Activated naive CD8-positive, alpha-beta T cell treated with anti-CD3 and anti-CD28 coated beads for 36 hours (primary cell): ENCODE measurements at places on chromosomes 5 and 9. TPM values are rescaled to one million over a fixed set of nuclear protein-coding genes. Genes with fewer than 3 reads are reported as not detected.

PIP5KL1 gene
- 2.3 TPM for total RNA-seq

DNA sequence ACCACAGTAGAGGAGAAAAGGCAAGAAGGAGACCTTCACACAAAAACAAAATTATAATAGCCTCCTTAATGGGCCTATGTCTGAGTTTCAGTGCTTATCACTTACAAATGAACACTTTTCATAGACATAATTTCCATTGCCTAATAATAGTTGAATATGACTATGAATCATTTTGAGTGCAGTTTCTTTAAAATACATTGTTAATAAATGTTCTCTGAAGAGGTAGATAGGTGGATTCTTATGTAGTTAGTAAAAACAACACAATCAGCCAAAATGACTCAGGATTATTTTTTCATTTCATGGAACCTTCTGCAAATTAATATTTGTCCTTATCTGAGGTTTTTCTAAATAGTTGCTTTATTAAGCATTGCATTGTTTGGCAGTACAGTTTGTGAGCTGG, 45.6 kb downstream of the DAPK1 start:
- no peaks in the 10 kb centered on the region for H3K36me3 ChIP-seq
- H3K27me3 ChIP-seq: peaks cover 4% of the 10 kb centered on the region
- H3K4me3 ChIP-seq: no peak overlapping the region
- no peak for DNase-seq
- no peak overlapping the region for H3K27ac ChIP-seq

DNA sequence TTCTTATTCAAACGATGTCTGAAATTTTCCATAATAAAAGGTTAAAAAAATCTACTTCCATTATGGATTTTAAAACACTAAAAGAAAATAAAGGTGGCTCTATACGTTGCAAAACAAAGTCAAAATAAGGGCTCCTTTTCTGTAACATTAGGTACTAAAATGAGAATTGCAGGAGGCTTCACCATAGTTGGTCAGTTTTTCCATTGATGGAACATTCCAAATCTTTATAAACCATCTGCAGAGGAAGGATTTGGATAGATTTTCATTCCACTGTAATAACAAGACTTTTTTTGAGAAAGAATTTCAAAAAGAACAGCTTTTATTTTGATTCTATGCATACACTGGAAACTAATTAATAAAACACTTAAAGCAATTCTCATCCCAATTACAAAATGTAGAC, 145.6 kb downstream of the LURAP1L start:
- H3K36me3 ChIP-seq: no peaks in the 10 kb centered on the region
- no peaks in the 10 kb centered on the region for H3K27me3 ChIP-seq
- H3K4me3 ChIP-seq: no peak overlapping the region
- no peak overlapping the region for H3K27ac ChIP-seq
- no peaks in the 10 kb centered on the region for H3K4me1 ChIP-seq
- DNase-seq: no peak

DNA sequence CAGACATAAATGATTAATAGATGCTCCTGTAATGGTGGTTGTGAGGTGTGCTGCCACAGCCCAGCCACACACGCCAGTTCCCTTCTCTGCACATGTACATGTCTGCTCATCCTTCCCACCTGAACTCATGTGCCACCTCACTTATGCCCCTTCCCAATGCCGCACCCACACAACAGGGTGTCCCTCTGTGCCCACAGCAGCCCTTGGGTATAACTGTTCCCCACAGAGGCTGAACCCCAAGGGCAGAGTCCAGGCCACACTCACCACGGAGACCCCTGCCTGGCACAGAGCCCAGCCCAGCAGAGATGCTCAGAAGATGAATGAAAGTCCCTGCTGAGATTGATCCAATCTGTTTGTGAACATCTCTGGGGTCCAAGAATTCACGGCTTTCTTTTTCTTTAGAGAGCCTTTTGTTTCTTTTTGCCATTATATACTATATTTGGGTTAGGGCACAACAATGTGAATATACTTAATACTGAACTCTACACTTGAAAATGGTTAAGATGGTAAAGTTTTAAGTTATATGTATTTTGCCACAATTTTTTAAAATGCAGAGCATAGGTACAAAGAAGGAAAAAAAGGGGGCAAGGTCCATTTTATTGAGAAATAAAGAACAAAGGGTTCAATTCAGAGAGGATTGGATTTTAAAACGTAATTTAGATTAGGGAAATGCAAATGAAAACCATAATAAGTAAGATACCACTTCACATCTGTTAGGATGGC, 29.6 kb downstream of the IRF1 start:
- H3K4me1 ChIP-seq: peaks cover 78% of the 10 kb centered on the region
- no peak for DNase-seq
- H3K27me3 ChIP-seq: no peaks in the 10 kb centered on the region
- no peak overlapping the region for H3K4me3 ChIP-seq
- peaks cover 42% of the 10 kb centered on the region for H3K36me3 ChIP-seq

STPG3 gene
- total RNA-seq: not detected

- DNase-seq: no peak
- no peaks in the 10 kb centered on the region for H3K4me1 ChIP-seq
These were observed 92.3 kb downstream of the FSTL4 start for GRCh38 chr5:133520062-133520461.

- H3K36me3 ChIP-seq: no peaks in the 10 kb centered on the region
- H3K4me3 ChIP-seq: no peak overlapping the region
- H3K4me1 ChIP-seq: no peaks in the 10 kb centered on the region
- H3K27ac ChIP-seq: no peak overlapping the region
These were observed 1015.1 kb downstream of the TLE4 start for GRCh38 chr9:80586786-80587330.

GRCh38 chr9:107174441-107174840, 108.6 kb upstream of the RAD23B start:
- no peak overlapping the region for H3K27ac ChIP-seq
- no peak overlapping the region for H3K4me3 ChIP-seq
- peaks cover 3% of the 10 kb centered on the region for H3K4me1 ChIP-seq
- peaks cover 3% of the 10 kb centered on the region for H3K27me3 ChIP-seq
- no peaks in the 10 kb centered on the region for H3K36me3 ChIP-seq
- peak; percentile 20 for DNase-seq

- H3K36me3 ChIP-seq: no peaks in the 10 kb centered on the region
- no peak overlapping the region for H3K27ac ChIP-seq
- no peak overlapping the region for H3K4me3 ChIP-seq
- H3K4me1 ChIP-seq: no peaks in the 10 kb centered on the region
- DNase-seq: no peak
- no peaks in the 10 kb centered on the region for H3K27me3 ChIP-seq
These were observed 99.9 kb downstream of the FAM174A start for GRCh38 chr5:100634937-100635534.

DNA sequence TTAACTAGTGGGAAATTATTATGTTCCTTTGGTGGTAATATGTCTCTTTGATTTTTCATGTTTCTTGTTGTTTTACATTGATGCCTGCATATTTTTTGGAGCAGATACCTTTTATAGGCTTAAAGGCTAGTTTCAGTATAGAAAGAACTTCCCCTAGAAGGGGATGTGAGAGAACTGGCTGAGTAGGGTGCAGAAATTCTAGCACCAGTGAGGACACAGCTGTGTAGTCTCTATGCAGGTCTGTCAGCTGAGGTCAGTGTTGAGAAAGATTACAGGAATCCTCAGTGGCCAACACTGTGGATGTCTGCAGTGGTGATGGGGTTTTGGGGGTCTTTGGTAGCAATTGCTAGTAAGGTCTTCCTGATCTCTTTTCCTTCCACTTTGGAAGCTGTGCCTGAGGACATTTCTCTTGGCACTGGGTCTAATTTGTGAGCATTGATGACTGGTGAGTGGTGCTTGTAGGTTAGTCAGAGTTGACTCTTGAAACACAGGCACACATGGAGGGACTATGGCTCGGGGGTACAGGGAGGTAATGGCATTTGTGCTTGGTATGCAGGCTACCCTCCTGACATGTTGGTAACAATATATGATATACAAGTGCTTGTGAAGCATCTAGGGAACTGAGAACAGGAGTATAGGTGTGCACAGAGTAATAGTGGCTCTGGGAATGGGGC, 221.4 kb downstream of the SPATA31D1 start:
- no peak for DNase-seq
- H3K4me1 ChIP-seq: no peaks in the 10 kb centered on the region
- no peaks in the 10 kb centered on the region for H3K27me3 ChIP-seq
- H3K4me3 ChIP-seq: no peak overlapping the region

DHX29 gene
- total RNA-seq: 19.1 TPM

PCSK5 gene
- total RNA-seq: 5.5 TPM

DNA sequence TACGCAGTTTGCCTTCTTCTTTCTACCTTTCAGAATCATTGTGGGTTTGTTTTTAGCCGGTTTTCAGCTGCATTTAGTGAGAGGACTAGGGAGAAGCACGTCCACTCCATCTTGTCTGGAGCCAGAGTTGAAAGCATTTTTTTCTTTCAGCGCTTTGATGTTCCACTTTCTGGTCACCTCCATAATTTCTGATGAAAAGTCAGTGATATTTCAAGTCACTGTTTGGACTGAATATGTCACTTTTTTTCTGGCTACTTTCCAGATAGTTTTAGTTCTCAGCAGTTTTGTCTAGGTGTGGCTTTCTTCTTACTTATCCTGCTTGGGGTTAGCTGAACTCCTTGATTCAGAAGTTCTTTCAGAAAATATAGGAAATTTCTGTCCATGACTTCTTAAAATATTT, 123.9 kb upstream of the IER5L start:
- peaks cover 4% of the 10 kb centered on the region for H3K27me3 ChIP-seq
- peaks cover 2% of the 10 kb centered on the region for H3K36me3 ChIP-seq
- no peak overlapping the region for H3K4me3 ChIP-seq
- no peak for DNase-seq

GRCh38 chr5:42745426-42745825, 11.2 kb upstream of the CCDC152 start:
- DNase-seq: no peak
- H3K27ac ChIP-seq: no peak overlapping the region
- H3K4me3 ChIP-seq: no peak overlapping the region
- H3K36me3 ChIP-seq: no peaks in the 10 kb centered on the region
- no peaks in the 10 kb centered on the region for H3K27me3 ChIP-seq

- DNase-seq: no peak
- no peak overlapping the region for H3K4me3 ChIP-seq
- no peak overlapping the region for H3K27ac ChIP-seq
- H3K4me1 ChIP-seq: no peaks in the 10 kb centered on the region
- H3K36me3 ChIP-seq: no peaks in the 10 kb centered on the region
These were observed 50.4 kb upstream of the IRX2 start for GRCh38 chr5:2801577-2802525.

DNA sequence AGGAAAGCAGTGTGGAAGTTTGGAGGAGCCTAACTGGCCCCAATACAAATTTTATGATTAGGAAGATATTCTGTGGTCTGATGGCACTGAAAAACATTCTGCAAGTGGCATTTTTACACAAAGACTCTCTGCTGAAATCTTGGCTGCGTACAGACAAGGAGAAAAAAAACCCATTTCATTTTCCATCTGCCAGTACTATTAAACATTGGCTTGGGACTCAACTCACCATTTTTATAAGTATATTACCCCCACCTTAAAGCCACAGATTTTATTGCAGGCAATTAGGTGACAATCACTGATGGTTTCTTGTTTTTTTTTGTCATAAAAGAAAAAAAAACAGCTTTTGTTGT, 206.9 kb downstream of the PTTG1 start:
- H3K27ac ChIP-seq: no peak overlapping the region
- peaks cover 6% of the 10 kb centered on the region for H3K27me3 ChIP-seq
- H3K36me3 ChIP-seq: no peaks in the 10 kb centered on the region
- H3K4me1 ChIP-seq: no peaks in the 10 kb centered on the region

DNA sequence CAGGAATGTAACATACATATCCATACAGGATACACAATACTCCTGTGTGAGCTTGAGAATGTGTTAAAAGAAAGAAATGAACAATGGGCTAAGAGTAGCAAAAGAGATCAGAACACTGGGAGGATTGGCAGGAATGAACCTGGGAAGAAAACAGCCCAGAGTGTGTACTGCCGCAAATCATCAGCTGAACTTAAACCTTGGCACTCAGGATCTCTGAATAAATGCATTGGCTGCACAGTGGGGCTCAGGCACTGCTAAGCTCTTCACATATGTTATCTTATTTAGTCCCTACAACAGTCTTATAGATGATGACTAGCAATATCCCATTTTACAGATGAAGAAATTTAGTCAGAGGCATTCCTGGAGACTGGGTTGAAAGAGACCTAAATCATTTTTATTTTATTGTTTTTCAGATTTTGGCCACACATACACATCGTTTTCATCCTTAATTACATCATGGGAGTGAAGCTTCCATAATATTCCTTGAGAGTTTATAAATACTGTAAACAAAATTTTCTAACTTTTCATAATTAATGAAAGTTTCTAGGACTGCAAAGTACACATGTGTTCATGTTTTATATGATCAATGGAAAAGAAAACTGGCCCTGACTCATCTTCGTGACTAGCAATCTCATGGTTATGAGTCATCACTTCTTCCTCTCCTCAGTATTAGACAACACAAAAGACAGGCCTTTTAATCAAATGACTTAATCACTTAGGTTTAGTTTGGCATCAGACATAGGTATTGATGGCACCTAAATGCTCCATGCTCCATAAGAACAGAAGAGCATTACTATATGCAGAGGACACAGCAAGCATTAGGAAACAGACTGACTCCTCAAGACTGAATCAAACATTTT, 59.2 kb downstream of the CDH18 start:
- H3K27ac ChIP-seq: no peak overlapping the region
- no peaks in the 10 kb centered on the region for H3K27me3 ChIP-seq
- no peak overlapping the region for H3K4me3 ChIP-seq
- H3K36me3 ChIP-seq: no peaks in the 10 kb centered on the region

- peaks cover 70% of the 10 kb centered on the region for H3K4me1 ChIP-seq
- H3K4me3 ChIP-seq: peak overlapping the region; percentile 6
- no peaks in the 10 kb centered on the region for H3K27me3 ChIP-seq
- H3K27ac ChIP-seq: peak overlapping the region; percentile 90
These were observed 32.4 kb downstream of the IRF1 start for GRCh38 chr5:132458226-132458560.

GRCh38 chr9:93134740-93135444, 841 bp upstream of the NINJ1 start:
- H3K27ac ChIP-seq: peak overlapping the region; percentile 86
- peak overlapping the region; percentile 74 for H3K4me3 ChIP-seq
- H3K4me1 ChIP-seq: peaks cover 52% of the 10 kb centered on the region
- H3K36me3 ChIP-seq: peaks cover 11% of the 10 kb centered on the region

DNA sequence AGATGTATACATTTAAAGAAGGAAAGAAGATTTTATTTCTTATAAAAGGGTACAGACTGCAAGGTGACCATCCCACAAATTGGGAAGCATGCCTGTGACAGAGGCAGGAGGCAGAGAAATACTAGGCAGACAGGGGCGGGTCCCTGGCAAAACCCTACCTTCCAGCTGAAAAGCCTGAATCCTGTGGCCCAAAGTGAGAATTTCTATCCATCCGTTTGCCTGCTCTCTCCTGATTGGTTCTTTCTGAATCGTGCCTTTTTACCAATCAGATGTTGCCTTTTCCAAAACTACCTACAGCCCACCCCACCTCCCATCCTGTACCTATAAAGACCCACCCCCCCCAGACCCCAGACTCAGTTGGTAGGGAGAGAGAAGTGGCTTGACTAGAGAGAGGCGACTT, 3.4 kb upstream of the SH3GLB2 start:
- no peak overlapping the region for H3K4me3 ChIP-seq
- DNase-seq: no peak
- no peaks in the 10 kb centered on the region for H3K27me3 ChIP-seq
- H3K36me3 ChIP-seq: no peaks in the 10 kb centered on the region

C5 gene
- 1.3 TPM for total RNA-seq

GRCh38 chr9:7976167-7976755, 176.7 kb upstream of the DMAC1 start:
- H3K4me3 ChIP-seq: peak overlapping the region; percentile 40
- peaks cover 69% of the 10 kb centered on the region for H3K4me1 ChIP-seq
- peak; percentile 45 for DNase-seq
- peak overlapping the region; percentile 92 for H3K27ac ChIP-seq
- H3K36me3 ChIP-seq: peaks cover 7% of the 10 kb centered on the region

- H3K27ac ChIP-seq: no peak overlapping the region
- no peaks in the 10 kb centered on the region for H3K4me1 ChIP-seq
- no peak overlapping the region for H3K4me3 ChIP-seq
- H3K27me3 ChIP-seq: no peaks in the 10 kb centered on the region
- H3K36me3 ChIP-seq: no peaks in the 10 kb centered on the region
- DNase-seq: no peak
These were observed 268.4 kb downstream of the ELAVL2 start for GRCh38 chr9:23557689-23558088.
